ENCODE measurements at places on chromosomes 5 and 9.

- no peak for DNase-seq
These were observed 307.3 kb downstream of the MLLT3 start for GRCh38 chr9:20314981-20315380.

- no peak for DNase-seq
These were observed 124.5 kb downstream of the PDZD2 start for GRCh38 chr5:31763424-31763823.

- DNase-seq = no peak
These were observed 28.1 kb upstream of the LRRTM2 start for GRCh38 chr5:138903130-138903775.

DNA sequence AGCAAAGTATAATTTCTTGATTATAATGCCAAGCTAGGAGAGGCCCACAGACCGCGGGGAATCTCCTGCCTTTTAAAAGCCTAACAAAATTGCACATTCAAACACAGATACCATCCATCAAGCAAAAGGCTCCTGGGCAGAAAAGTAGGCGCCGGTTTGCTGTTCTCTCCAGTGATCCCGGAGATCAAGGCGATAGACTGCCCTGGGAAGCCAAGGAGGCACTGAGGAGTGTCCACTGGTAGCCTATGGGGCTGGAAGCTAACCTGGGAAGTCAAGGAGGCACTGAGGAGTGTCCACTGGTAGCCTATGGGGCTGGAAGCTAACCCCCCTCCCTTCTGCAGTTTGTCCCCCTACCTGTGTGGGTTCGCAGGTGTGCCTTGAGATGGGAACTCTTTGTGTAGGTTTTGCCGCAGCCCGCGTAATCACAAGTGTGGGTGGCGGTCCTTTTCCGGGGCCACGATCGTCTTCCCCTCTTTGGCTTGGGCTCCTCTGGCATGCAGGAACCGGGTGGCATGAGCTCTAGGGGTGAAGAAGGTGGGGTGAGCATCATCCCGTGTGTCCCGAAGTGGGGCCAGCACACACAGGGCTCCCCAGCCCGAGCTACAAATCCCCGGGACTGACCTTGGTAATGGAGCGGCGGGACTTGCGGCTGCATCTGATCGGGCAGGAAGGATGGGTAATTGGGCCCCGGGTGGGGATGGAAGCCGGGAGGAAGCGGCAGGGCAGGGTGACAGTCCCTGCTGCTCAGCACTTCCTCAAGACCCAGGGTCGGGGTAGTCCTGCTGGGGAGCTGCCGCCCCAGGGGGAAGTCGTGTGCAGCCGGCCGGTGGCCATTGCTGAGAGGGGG is 2.7 kb downstream of the KLF4 start:
- DNase-seq = peak; percentile 22

- no peak for DNase-seq
These were observed 5.5 kb downstream of the SNAPC4 start for GRCh38 chr9:136394312-136395019.

- no peak for DNase-seq
These were observed 268.8 kb upstream of the NREP start for GRCh38 chr5:112025757-112026156.

DNA sequence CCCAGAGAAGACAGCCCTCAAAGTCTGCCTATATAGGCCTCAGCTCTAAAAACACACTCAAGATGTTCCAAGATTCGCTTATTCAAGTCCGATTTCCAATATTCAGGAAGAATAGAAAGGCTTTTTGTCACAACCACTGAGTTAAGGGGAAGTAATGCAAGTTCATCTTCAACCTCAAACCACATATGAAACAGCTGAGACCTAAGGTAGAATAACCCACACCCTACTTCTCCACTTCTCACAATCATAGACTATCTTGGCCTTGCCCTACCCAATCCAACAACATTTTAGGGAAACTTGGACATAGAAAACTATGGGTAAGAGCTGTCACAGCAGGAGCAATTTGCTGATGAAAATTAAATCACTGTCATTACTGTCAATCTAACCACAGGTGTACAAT is 152.0 kb upstream of the LRRTM2 start:
- DNase-seq = peak; percentile 4

GRCh38 chr5:30194595-30194994 is 998.9 kb upstream of the CDH6 start:
- DNase-seq = peak; percentile 91

GRCh38 chr5:81948349-81948748 is 23.5 kb upstream of the ATG10 start:
- no peak for DNase-seq

DNA sequence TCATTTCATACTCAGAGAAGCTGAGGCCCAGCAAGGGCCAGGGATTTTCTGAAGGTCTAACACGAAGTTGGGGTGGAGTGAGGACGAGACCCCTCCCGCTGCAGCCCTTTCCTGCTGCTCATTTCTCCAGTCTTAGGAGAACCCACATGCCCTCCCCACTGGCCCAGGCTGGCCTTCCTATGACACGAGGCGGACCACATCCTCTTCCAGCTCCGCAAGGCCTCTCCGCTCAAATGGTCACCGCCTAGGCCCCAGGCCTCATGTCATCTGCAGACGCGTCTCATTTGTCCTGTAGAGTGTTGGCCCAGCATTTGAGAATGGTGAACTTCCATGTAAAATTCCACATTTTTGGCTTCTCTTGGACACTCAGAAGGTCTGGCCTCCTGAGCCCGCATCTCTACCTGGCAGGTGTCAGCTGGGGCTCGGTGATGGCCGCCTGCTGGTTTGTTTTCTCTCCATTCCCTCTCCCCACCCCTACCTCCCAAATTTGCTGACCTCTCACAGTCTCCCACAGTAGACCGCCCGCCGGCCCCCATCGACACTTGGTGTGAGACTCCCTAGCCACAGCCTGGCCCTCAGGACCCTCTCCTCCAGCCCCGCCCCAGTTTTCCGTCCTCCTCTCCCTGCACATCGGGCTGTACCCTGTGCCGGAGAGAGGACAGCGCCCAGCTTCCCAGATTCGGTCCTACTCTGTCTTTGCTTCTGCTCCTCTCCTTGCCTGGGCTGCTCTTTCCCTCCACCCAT is 51.7 kb downstream of the ERGIC1 start:
- no peak for DNase-seq

DNA sequence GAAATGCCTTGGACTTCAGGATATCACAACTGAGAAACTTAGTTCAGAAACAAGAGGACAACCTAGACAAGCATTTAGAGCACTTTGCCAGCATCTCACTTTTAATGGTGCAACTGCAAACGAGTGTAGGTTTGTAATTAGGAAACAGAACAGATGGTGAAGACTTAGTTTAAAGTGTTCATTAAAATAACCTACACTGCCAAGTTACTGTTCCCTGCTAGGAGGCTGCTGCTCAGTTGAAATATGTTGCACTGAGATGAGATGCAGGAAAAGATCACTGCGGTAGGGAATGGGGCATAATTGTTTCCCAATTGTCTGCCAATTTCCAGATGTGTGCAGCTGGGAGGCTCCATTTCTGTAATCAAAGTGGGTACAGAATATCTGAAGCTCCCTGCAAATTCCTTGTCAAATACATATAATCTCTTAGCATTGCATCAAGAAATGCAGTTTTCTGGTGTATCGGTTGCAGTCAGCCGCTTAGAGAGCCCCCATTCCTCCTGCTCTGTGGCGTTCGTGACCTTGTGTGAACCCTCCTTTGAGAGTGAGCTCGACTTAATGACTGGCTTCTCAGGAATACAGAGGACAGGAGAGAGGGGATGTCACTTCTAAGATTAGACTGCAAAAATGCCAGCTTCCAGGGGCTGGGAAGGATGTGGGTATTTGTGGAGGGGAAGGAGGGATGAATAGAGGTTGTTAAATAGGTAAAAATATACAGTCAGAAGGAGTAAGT is 448.9 kb downstream of the MED10 start:
- no peak for DNase-seq

DNA sequence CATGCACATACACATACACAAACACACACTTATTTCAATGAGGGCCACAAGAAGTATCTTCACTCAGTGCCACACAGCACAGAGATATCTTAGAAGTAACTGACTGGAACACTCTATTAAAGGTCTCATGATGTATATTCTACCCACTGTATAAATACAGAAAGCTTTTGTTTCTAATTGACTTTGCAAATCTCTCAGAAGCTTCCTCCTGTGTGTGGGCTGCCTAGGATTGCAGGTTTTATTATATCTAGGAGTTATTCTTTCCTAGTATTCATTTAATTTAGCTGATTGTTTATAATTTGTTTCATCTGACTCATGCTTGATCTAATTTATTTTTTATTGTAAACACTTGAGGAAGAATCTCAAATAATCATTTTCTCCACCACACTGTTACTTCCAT is 262.4 kb upstream of the ACTBL2 start:
- DNase-seq = no peak

DNA sequence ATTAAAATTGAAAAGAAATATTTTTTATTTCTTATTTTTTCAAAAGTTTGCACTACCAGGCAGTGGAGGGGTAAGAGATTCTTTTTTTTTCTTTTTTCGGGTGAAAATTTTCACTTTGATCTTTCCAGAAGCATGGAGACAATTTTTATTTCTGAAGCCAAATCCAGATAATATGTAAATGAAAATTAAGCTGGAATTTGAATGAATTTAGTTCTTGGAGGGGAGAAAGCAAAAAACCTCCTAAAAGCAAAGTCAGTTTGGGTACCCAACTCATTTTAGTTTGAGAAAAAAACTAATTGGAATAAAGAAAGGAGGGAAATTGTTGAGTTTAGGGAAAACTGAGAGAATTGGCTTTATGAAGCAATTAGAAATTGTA is 872 bp downstream of the ZNF618 start:
- no peak for DNase-seq

DNA sequence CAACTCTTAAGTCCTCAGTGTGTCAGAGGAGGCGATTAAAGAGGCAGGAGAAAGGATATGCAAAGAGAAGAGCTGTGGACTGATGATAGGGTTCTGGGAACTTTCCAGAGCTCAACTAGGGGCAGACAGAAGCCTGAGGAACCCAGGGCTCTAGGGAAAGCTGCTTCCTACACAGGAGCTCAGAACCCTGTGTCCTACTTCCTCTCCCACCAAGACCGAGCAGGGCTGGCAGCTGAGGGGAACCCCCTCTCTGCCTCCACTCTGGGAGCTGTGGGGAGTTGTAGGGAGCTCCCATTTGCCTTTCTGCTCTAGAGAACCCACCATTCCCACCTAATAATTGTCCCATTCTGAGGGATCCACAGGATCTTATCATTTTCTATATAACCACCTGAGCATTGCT is 674.3 kb downstream of the ACTL7B start:
- no peak for DNase-seq

- no peak for DNase-seq
These were observed 78.6 kb downstream of the TRIO start for GRCh38 chr5:14221732-14222131.

DNA sequence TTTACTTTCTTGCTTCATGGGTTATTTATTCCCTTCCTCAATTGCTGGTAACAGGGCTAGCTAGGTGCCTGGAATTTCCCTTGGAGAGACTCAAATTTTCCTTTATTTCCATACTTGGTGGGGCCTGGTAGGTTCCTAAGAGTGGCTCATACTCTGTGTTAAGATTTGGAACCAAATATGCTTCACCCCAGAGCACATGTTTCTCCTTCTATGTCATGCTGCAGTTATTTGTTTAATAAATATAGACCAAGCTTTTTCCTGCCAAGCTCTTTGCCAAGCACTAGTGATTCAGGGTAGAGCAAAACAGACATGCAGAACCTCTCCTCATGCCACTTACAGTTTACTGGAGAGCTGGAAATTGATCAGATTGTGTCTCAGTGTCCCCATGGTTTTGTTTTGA is 290.3 kb upstream of the SGCD start:
- DNase-seq = no peak

- DNase-seq = no peak
These were observed 844.4 kb upstream of the CDH18 start for GRCh38 chr5:20832204-20833080.

GRCh38 chr5:372556-372995 is 51.1 kb downstream of the AHRR start:
- no peak for DNase-seq

DNA sequence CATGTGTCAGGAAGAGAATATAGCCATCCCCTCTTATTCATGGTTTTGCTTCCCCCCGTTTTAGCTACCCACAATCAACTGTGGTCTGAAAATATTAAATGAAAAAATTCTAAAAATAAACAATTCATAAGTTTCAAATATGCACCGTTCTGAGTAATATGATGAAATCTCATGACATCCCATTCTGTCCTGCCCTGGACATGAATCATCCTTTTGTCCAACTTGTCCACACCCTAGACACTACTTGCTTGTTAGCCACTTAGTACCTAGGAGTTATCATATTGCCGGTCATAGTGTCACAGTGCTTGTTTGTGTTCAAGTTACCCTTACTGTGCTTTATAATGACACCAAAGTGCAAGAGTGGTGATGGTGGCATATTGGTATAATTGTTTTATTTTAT is 113.5 kb downstream of the CAAP1 start:
- no peak for DNase-seq

DNA sequence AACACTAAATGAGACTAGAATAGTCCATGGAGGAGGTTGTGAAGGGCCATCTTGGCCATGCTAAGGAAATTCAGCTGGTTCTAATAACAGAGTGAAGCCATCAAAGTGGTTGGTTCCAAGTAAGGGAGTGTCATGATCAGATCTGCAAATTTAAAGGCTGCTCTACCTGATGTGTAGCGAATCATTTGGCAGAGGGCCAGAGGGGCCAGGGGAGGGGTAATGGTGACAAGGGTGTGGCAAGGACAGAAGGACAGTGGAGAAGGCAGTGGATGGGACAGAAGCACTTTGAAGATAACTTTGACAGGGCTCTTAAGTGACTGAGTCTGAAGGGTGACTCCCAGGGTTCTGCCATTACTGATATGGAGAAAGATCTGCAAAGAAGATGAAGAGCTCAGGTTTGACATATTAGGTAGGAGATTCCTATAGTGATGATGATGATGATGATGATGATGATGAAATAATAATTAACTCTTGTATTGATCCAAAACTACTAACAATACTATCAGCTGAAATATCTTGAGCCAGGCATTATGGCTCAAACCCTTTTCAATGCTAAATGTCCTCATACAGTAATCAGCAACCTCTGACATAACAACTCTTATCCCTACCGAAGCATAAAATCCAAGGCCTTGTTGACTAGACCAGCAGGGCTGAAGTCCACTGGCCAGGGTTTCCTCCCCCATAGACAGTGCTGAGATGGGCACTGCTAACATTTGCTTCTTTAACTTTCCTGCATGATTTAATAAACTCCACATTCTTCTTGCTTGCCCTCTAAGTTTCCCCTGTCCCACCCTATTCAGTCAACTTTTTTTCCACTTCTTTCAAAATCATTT is 20.0 kb downstream of the KIAA1191 start:
- no peak for DNase-seq

DNA sequence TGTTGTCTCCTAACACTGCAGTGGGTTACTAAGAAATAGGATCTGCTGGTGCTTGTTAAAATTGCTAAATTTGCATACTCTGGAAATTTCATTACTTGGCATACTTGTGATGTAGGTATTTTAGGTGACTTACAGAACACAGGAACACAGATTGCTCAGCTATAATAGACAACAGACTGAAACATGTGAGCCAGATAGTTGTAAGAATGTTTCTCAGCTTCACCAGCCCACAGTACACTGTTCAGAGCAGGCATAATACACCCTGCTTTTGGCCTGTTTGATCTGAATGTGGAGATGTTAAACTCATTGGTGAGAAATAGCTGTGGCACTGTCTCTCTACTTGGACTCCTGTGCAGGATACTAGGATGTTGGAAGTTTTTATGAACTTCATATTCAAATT is 275.7 kb downstream of the CSNK1G3 start:
- no peak for DNase-seq

- DNase-seq = no peak
These were observed 10.4 kb downstream of the SNX2 start for GRCh38 chr5:122785294-122785693.
